Stimulated activated CD4-positive, alpha-beta T cell treated with anti-CD3 and anti-CD28 coated beads, TNF-alpha, amount 100 ng/mL, for 24 hours (primary cell): ENCODE measurements at places on chromosomes 7 and 10.

DNA sequence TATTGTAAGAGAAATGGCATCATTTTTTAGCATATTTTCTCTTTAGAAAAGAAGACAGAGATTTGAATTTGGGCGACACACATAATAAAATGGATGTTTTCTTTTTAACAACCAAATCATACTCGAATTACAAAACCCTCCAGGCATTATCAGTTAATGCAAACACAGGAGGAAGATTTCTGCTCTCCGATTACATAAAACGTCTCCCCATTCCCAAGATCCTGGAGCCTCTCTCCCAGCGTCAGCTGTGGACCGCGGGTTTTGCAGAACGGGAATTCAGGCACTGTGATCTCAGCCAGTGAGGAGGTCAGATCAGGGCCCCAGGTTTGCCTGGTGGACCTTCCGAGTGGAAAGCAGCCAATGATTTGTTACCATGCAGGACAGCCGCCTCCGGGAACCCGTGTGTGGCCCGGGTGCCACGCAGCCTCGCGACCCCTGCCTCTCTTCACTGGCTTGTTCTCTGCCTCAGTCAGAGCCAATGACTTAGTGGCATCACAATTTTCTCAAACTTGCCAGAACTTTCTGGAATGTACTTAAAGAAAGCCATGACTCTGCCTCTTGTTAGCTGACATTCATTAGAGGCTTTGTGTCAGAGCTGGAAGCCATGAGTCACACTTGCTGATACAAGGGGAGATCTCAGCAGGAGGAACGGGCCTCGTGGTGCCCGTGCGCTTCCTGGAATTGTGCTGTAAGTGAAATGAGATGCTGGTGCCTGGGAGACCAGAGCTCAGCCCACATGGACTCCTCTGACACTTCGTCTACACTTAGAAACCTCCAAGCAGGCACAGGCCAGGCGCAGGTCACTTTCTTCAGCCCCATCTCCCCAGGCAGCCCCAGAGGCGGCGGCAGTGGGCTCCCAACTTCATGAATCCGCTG is 246.1 kb downstream of the KLF6 start:
- DNase-seq: no peak

DNA sequence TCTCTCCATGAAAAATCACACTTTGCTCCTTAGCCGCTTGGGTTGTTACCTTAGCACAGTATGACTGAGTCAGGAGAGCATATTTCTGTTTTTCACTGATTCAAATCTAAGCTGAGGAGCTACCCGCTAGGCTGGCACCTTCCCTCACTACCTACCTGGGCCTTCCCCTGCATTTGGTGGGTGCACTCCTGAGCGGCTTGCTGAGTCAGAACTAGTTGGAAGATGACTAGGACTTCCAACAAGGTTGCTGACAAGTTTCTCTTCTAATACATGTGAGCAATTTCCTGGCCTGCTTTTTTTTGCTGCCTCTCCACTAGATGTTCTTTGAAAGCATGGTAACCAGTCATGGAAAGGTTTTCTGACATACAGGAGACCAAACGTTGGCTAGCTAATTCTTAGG is 43.8 kb upstream of the SEC61G start:
- no peak for DNase-seq

DNA sequence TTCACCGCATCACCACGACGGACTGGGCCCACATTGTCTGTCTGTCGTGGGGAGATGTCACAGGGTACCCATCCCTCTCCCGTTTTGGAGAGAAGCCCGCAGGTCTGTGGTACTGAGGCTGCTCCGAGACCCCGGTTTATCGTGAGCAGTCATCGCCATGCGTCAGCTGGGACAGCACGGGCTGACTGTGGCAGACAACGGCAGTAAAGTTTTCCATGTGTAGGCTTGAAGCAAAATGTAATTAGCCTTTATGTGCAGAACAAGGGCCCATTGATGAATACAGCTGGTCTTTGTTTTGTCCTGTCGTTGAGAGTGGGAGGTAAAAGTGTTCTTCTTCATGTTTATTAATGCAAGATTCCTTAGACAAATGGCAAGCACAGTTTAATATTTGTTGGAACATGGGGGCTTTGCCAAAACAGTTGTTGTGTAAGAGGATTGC is 167.4 kb upstream of the SH2B2 start:
- DNase-seq: no peak

- no peak for DNase-seq
Measured at GRCh38 chr7:26688936-26689506, 175.4 kb downstream of the SKAP2 start.

DNA sequence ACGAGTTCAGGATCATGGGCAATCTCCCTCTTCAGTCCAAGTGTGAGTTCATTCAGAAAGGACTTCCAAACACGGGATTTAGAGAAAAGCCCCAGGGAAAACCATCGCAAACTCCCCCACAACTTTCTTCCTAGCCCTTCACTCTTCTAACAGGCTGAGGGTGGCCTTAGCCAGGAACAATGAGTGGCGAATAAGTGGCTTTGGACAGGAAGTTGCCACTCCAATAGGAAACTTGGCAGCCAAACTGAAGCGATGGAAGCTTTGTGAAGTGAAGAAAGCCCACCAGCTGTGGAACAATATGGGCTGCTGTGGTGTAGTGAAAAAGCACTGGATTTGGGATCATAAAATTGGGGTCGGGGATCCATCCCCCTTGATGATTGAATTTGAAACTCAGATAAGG is 193.2 kb downstream of the TEX36 start:
- DNase-seq: no peak

GRCh38 chr10:7302930-7303557 is 107.8 kb downstream of the SFMBT2 start:
- no peak for DNase-seq

DNA sequence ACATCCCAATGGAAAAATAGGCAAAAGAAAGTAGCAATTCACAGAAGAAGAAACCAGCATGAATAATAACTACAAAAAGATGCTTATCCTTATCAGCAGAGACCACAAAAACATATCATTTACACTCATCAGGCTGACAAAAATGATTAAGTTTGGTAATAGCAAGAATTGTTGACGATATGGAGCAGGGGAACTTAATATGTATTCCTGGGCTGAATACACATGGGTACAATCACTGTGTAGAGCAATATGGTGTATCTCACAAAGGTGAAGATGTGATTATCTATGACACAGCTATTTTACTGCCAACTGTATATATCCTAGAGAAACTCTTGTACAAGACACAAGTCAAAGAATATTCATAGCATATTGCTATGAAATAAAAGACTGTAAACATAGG is 141.8 kb upstream of the NOBOX start:
- no peak for DNase-seq

DNA sequence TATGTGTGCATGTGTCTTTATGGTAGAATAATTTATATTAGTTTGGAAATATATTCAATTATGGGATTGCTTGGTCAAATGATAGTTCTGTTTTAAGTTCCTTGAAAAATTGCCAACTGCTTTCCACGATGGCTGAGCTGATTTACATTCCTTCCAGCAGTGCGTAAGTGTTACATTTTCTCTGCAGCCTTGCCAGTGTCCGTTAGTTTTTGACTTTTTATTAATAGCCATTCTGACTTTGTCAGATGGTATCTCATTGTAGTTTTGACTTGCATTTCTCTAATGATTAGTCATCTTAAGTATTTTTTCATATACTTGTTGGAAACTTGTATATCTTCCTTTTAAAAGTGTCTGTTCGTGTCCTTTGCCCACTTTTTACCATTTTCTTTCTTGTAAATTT is 434.2 kb upstream of the POT1 start:
- no peak for DNase-seq

- DNase-seq: no peak
Measured at GRCh38 chr10:126090911-126091728, 194.8 kb downstream of the FANK1 start.

GRCh38 chr10:51800725-51801424 is 101.5 kb upstream of the CSTF2T start:
- no peak for DNase-seq

DNA sequence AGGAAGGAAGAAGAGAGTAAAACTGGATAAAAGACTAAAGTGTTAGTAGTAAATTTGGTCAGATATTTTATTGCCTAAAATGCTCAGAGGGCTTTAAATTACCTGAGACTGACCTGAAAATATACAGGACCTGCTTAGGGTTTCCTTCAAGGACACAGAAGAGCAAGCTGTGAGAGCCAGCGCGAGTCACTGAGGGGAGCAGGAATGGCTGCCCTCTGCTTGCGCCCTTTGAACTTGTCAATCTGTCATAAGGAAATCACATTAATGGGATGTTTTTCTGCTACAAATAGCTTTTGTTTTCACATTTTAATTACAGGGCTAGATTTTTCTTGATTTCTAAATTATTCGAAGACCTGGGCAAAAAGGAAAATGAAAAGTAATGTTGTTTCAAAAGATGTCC is 26.9 kb downstream of the DNAJB9 start:
- no peak for DNase-seq

- DNase-seq: no peak
Measured at GRCh38 chr10:14413523-14413922, 82.8 kb upstream of the FRMD4A start.

DNA sequence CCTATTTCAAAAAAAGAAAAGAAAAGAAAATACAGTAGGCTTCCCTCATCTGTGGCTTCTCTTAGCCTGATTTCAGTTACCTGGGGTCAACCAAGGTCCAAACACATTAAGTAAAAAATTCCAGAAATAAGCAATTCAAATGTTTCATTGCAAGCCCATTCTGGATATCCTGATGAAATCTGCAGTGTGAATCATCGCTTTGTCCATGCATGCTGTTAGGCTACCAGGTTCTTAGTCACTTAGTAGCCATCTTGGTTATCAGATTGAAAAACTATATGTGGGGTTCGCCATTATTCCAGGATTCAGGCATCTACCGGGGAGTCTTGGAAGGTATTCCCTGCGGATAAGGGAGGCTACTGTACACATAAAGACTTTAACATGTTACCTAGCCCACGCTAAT is 991 bp upstream of the FAM204A start:
- no peak for DNase-seq

DNA sequence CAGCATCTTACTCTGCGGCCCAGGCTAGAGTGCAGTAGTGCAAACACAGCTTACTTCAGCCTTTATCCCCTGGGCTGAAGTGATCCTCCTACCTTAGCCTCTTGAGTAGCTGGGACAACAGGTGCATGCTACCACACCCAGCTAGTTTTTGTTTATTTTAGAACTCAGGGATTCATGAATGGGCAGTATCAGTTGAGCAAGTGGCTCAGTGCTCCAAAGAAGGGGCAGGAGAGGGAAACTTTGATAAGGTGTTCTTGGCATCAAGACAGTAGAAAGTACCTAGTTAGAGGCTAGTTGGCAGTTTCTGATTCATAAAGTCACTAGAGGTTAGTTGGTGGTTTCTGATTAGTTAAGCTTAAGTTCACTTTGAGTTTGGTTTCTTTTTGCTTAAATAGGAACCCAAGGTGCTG is 18.4 kb downstream of the TRIM24 start:
- DNase-seq: no peak
